Kidney glomerular epithelial cell (primary cell): ENCODE measurements at places on chromosomes 6 and 20.
A peak's percentile ranks its signal among the peaks of the same experiment; 100 is the strongest.

DNA sequence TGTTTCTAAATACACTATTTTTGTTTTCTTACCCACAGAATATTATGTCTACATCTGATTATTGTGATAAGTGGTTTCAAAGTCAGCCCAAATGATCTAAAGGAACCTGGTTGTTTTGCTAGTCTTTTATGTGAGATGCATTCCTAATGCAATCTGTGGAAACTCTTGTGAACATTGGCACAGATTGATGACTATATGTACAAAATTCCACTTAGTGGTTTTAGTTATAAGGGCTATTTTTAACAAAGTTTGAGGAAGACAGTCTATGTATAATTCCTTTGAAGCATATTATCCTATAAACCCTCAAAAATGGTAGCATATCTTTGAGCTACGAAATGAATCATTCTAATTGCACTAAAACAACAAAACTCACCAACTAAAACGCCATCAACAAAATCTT, 140.9 kb downstream of the GRIK2 start:
- DNase-seq = no peak

- DNase-seq = no peak
Observed at GRCh38 chr6:39330057-39330456, 7.6 kb upstream of the KCNK16 start.

DNA sequence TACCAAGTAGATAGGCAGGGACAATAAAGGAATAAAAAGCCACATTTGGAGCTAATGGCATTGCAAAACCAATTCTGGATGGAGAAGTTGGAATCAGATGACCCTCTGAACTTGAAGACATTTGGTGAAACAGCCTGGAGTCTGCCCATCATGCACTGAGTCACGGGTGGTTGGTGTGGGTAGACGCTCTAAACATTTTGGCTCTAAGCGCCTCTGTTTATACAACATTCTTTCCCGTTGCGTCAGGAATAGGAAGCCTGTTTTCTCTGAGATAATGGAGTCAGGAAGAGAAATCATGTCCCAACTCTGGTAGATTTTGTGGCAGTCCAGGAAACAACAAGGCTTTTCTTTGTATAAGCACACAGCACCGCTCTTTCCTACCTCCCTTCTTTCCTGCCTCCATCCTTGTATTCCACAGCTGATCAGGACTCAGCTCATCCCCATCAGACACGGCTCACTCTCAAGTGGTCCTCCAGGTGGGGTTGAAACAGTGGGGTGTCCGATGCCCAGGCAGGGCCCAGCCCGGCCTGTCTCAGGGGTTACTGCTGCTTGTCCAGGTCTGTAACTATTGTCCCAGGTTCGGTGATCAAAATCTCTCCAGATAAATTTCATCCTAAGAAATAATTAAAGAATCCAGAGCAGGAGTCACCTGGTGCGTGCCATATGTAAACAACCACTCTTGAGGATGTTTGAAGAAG, 12.1 kb upstream of the RAMACL start:
- peak; percentile 67 for DNase-seq

DNA sequence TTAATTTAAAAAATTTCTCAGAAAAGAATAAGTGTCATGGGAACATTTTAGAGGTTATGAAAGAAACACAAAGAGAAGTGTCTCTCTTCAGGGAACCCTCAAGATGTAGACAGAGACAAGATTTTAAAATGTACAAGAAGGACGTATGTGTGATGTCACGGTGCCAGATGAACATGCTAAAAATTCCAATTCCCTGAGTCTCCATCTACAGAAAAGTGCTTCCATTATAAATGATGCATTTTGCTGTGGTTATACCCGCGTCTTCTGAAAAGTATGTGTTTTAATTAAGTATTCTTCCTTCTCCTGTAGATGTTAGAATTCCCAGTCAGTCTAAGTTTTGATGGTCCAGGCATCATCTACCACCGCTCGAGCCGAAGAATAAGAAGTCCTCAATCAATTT, 489.1 kb downstream of the PREX1 start:
- no peak for DNase-seq

DNA sequence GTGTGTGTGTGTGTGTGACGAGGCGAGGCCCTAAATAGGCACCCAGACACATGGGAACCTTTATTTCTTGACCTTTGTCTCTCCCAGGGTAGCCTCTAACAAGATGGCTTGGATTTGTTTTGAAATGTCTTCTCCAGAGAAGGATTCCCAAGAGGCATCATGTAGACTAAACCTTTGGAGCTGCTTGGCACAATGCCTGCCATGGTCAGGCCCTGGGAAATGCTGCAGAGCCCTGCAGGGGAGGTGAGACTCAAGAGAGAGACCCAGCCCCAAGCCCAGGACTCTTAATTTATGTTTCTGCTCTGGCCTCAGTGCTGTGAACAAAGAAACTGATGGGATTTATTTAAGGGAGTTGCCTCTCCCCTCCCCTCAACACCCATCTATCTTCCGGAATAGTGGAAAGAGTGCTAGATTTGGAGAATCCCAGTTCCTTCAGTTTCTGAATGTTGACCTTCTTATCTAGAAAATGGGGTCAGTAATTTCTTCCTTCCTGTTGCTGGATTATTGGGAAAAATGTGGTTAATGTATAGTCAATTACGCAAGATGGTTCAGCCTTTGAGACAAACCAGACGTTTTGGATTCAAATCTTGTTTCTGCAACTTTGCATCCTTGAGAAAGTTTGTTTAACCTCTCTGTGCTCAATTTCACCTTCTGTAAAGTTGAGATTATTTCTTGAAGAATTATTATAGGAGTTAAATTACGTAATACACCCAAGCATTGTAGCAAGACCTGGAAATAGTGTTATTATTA, 434.8 kb downstream of the MAFB start:
- DNase-seq = no peak

DNA sequence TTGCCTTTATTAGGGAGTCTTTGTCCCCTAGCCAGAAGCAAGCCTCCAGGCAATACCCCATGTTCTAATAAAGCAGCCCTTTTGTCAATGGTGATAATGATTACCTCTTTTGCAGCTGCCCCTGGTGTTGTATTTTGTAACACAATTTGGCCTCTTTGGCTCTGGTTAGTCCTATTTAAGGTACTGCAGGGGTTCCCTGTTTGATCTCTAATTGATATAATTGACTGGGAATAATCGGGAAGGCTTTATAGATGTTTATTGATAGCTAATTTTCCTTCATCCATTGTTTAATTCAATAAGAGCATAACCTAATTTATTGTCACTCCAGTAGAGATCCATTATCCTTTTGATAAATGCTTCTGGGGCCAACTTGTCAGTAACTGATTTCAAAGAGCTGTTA, 537.2 kb downstream of the PKHD1 start:
- no peak for DNase-seq

DNA sequence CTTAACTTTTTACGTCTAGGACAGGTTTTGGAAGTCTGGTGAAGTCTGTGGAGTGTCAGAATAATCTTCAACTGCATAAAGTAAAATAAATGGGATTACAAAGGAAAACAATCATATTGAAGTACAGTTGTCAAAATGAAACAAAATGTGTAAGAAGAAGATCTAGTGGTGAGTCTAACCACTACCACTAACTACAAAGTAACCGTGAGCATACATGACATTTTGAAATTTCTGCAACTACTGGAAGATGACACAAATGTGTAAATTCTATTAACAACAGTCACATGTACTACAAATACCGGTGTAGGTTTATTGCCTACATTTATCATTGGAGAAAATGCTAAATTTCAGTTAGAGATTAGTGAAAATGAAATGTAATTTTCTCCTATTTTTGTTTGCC, 29.7 kb downstream of the VPS52 start:
- no peak for DNase-seq

DNA sequence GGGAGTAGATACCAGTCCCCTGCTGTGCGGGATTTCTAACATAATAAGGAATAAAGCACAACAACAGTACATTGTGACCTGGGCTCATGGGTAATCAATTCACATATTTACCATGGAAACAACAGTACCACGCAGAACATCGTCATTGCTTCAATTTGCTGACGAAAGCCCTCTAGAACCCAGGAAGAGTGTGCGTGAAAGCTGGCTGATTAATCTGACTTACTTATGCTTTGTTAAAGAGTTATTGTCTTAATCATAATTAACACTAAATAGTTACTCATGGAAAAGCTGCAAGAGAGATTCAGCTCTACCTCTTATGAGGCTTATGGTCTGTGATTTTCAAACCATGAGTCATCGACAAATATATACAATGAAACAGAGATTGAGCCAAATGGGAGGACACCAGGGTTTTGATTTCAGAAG, 644.3 kb upstream of the AGPAT4 start:
- DNase-seq = no peak

DNA sequence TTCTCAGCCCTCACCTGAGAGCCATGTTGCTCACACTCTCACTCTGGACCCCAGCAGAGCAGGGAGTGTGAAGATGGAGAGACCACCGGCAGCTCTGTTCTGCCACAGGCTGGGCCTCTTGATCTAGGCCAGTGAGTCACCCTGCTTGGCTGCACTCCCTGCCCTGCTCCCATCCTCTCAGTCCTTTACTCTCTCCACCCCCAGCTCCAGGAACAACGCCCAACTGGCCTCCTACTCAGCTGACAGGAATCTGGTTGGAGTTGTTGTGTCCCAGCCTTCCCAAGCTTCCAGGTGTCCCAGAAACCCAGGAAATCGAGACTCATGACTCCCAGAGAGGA, at the start of gene PSORS1C1:
Gene PSORS1C1 (plus strand): TSS at position 260 of the 338 bp plus-strand sequence. CDS start 14,833 bp downstream, outside the sequence.
- DNase-seq = peak; percentile 94

GRCh38 chr20:17287503-17287902, 60.7 kb downstream of the PCSK2 start:
- no peak for DNase-seq

- no peak for DNase-seq
Observed at GRCh38 chr6:126464245-126464644, 124.3 kb downstream of the CENPW start.

- DNase-seq = no peak
Observed at GRCh38 chr6:76803038-76803580, 660.2 kb downstream of the HTR1B start.

DNA sequence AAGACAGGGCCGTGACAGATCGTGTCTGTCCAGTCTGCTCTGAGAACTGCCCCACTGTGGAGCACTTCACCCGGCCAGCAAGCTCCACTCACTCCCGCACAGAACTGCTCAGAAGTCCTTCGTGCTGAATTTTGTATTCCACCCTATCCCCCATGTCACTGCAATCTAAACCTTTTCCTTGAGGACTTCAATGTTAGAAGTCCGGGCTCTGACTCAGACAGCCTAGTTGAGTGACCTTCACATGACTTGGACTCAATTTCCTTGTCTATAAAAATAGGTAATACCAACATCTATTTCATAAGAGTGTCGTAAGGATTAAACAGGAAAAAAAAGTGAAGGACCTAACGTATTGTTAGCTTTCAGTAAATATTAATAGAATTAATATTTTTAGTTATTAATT, 161.6 kb downstream of the QRSL1 start:
- DNase-seq = no peak

DNA sequence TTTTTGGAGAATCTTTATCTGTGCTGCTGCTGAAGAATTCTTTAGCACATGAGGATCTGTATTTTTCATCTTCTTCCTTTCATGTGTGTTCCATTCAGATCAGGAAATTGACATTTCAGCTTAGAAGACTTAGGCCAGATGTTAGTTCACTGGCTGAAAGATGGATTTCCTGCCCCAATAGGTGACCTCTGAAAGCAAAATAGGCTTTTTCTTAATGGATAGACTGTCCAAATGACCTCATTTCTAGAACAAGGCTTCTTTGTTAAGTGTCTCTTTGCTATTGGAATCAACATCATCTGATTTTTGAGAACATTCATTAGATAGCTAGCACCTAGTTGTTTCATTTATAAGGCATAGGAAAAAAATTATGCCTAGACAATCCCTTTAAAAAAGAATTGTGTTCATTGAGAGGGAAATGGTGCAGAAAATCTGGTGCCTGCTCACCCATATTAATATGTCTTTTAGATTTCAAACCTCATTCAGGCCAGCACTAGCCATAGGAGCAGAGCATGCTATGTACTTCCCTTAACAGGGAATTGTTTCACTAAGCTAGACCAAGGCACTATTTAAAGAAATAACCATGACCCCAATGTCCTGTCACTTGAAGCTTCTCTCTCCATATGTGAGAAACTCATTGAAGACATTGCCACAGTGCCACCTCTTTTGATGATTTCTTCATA, 13.6 kb upstream of the SASH1 start:
- no peak for DNase-seq

DNA sequence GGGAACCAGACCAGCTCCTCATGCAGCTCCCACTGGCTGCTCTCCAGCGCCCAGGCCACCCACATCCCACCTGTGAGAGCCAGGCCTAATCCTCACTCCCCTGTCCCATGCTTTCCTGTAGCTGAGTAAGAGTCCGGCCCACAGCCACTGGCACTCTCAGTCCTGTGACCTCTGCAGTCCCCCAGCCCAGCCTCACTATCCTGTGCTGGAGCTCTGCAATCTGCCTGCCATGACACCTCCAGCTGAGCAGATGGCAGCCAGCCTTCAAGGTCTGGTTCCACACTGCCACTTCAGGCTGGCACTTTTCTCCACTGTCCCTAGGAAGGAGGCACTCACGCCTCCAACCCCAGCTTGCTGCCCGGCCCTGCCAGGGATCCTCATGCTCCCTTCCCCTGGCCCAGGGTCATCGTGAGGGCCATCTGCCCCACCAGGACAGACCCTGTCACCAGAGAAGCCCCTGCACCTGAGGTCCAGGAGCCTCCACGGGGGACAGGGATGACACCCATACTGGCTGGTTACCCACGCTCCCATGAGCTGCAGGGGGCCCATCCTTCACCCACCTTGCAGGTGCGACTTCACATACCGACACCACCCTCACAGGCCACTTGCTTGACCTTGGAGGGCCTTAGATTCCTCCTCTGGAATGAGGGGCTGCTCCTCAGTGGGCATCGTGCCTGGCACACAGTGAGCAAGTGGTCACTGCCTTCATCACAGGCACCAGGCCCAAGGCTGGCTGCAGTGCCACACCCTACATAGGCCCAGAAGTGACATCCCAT, 100.1 kb downstream of the ASXL1 start:
- DNase-seq = no peak

- DNase-seq = no peak
Observed at GRCh38 chr6:5208471-5208971, 52.2 kb downstream of the LYRM4 start.

- DNase-seq = no peak
Observed at GRCh38 chr20:48691523-48691922, 136.3 kb downstream of the PREX1 start.

GRCh38 chr6:111683157-111683556, 77.5 kb upstream of the TRAF3IP2 start:
- DNase-seq = no peak

DNA sequence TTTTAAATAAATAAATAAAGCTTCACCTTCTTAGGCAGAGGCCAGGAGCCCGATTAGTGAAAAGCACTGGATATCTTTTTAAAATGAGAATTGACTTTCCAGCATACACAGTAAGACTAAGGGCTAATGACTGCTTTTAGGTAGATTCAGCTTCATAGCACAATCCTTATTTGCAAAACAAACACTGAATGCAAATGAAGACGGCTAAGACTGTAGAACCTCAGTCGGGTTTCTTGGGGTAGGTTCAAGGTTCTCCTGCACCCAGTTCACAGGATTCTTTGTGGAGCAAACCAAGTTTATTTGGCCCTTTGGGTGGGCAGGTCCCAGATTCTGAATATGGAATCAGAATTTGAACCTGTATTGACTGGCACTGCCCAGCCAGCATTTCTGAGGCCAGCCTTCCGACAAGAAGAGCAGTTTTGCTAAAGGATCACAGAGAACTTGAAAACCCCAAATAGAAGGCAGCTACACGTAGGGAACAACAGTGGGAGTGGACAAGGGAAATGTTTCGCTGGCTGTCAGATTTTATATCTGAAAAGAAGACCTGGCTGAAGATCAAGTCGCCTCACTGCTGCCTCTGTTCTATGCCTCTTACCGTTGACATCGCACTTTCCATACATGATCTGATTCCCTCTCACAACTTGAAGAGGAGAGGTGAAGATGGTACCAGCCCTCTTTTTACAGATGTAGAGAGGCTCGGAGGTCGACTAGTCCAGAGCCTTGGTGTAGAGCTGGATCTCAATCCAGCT, 8.2 kb downstream of the TRERF1 start:
- no peak for DNase-seq
